ENCODE measurements at places on chromosomes 1 and 21.

- no peak for DNase-seq
Measured at GRCh38 chr1:64887689-64888217, 78.6 kb downstream of the JAK1 start.

- DNase-seq: no peak
Measured at GRCh38 chr1:2642131-2642559, 9.3 kb upstream of the MMEL1 start.

DNA sequence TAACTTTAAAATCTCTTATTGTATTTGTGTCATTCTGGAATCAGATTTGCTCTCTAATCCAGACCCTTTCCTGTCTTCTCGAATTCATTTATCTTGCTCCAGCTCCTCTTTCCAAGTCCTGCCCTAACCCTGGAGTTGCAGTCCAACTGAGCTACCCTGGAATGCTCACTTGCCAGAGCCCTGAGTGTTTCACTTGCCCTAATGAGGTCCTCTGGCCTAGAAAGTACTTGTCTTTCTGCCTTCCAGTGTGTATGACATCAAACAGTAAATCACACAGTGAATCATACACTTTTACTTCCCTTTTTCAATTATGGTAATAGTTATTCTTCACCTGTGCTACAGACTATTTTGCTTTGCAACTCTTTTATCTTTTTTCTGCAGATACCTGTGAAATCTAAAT, 96.9 kb downstream of the NEK7 start:
- peak; percentile 67 for DNase-seq

DNA sequence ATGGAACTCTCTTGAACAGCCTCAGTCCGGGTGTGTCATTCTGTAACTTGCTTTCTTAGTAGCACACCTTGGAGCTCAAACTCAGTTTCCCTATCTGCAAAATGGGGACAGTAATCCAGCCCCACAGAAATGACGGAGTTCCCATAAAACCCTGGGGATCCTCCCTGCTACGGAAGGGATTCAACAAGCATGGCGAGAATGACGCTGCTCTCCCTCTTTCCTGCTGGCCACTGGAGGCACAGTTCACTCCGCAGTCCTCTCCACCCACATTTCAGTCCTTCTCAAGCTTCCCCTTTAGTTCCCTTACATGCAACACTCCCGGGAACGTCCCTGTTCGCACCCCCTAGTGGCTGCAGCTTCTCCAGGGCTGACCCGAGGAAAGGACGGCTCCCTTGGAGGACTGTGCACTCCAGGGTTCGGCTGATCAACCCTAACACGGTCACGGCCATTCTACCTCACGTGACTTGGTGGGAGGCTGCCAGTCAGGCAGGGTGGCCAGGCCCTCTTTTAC, 20.6 kb downstream of the RUNX3 start:
- DNase-seq: peak; percentile 32

- no peak for DNase-seq
Measured at GRCh38 chr1:192697771-192698170, 61.8 kb downstream of the RGS13 start.

- no peak for DNase-seq
Measured at GRCh38 chr1:3247521-3248121, 178.6 kb downstream of the PRDM16 start.

GRCh38 chr1:150875197-150876118, 941 bp downstream of the ARNT start:
- no peak for DNase-seq

GRCh38 chr1:79355090-79355489, 348.6 kb upstream of the ADGRL4 start:
- DNase-seq: peak; percentile 41

DNA sequence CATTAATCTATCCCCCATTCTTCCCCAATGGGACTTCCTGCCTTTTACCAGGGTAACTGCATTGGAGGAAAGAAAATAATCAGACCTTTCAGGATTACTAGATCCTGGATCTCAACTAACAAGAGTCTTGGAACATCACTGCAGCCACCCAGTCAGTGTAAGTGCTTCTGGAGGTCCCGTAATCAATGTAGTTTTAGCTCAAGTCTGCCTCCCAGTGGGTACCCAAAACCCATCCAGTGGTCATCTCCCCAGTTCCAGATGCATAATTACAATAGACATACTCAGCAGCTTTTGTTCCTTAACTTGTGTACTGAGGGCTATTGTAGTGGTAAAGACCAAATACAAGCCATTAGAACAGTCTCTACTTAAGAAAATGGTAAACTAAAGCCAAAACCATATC, 319.1 kb downstream of the GPATCH2 start:
- no peak for DNase-seq

DNA sequence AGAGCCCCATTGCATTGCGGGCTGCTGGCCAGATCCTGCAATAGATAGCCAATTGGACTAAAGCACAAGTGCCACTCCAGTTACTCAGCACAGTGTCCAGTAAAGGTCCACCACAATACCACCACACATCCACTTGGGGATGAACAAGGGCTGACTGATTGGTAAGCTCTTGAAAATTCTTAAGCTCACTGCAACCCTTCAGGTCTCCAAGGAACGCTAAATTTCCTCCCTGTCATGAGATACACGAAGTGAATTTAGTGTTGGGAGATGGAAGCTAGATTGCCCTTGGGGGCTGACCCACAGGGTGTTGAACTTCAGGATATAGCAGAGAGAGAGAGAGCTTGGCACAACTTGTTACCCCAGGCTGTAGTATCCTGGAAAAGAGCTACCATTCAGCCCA, 9.8 kb upstream of the AADACL3 start:
- DNase-seq: no peak

DNA sequence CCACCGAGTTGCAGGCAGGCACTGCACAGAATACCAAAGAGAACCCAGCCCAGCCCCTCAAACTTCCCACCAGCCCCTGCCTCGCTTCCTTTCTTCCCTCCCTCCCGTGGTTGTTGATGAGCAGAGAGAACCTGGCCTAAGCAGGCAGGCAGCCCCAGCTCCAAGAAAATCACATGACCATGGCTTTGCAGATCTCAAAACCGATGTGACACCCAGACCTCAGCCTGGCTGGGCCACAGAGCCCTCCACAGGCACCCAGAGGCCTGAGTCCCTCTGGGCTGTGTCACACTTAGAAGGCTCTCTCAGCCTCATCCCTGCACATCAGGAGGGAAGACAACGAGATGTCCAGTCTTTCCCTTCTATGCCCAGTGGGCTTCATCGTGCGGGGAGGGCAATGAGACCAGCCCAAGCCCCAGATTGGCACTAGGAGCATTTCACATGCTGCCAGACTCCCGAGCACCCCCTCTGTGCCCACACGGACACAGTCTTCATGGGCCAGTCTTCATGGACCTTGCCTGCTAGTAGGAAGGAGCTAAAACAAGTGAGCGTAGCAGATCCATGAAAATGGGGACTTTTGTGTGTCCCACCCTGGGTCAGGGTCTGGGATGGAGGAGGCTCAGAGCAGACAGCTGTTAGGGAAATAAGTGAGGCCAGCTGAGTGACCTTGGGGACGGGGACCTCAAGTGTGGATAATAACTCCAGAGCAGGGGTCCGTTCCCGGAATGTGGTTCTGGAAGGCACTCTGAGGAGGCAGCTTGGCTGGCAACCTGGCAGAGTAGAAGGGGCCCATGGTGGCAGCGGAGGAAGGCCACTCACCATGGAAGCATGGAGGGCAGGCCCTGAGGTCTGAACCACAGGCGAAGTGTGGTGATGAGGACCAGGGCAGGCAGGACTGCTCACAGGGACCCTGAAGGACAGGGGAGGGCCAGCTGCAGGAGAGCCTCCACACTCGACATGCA, 204.4 kb upstream of the VAMP3 start:
- no peak for DNase-seq

DNA sequence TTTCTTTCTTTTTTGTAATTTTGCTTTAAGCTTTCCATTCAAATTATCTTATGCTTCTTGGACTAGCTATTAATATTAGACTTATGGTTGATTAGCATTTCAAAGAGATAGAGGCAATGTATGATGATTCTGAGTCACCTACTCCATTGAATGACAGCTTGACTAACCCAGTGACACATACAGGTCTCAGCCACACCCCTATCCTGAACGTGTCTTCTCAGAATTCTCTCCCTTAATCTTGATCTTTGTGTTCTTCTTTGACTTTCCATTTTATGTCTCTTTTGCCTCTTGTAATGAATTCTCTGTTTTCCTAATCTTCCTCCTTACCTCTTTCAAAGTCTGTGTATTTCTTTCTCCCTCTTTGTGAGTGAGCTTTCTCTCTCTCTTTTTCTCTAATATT, 241.1 kb downstream of the PDE4B start:
- DNase-seq: no peak

GRCh38 chr1:218357893-218358232, 12.7 kb downstream of the TGFB2 start:
- DNase-seq: no peak

- no peak for DNase-seq
Measured at GRCh38 chr1:214475331-214475730, 76.1 kb downstream of the PTPN14 start.

- DNase-seq: no peak
Measured at GRCh38 chr1:182672487-182672836, 11.9 kb downstream of the RGS8 start.

DNA sequence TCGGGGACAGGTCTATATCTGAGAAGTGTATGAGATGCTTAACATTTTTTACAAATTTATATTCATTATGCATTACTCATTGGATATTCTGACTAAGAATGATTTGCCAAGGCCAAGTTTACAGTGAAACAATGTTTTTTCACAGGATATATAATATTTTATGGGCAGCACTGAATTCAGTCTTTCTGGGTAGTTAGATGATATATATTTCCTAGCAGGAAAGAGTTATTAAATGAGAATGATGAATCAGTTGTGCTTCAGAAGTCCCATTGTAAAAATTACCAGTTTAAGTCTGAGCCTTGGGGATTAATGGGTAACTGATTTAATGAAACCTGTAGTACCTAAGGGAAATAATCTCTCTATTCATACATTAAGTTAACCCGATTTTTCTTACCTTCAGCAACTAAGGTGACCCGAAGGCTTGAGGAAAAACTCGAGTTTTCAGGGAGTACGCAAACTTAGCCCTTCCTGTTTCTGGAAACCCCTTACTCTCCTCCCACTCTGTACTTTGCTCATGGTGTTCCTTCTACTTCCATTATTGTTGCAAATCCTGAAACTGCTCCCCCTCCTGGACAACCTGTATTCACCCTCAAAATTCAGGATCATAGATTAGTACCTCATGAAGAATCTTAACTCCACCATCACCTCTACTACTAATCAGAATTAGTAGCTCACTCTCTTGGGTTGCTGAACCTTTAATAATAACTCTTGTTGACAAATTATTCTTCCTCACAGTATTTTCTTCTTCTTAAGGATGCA, 135.1 kb downstream of the AK5 start:
- peak; percentile 32 for DNase-seq

DNA sequence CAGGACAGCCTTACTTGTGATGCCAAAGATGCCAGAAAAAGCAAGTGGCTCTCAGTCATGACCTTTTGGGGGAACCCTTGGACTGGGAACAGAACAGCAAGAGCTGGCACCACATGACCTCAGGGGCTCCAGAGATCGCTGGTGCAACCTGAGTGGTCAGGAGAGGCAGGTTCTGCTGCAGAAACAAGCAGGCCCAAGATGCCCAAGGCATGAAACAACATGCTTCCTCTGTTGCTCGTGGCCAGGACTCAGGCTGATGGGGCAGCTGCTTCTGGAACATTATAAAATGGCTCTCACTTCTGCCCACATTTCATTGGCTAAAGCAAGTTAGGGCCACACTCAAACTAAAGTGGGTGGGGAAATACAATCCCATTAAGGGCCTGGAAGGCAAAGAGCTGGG, 17.7 kb upstream of the CLSTN1 start:
- no peak for DNase-seq

DNA sequence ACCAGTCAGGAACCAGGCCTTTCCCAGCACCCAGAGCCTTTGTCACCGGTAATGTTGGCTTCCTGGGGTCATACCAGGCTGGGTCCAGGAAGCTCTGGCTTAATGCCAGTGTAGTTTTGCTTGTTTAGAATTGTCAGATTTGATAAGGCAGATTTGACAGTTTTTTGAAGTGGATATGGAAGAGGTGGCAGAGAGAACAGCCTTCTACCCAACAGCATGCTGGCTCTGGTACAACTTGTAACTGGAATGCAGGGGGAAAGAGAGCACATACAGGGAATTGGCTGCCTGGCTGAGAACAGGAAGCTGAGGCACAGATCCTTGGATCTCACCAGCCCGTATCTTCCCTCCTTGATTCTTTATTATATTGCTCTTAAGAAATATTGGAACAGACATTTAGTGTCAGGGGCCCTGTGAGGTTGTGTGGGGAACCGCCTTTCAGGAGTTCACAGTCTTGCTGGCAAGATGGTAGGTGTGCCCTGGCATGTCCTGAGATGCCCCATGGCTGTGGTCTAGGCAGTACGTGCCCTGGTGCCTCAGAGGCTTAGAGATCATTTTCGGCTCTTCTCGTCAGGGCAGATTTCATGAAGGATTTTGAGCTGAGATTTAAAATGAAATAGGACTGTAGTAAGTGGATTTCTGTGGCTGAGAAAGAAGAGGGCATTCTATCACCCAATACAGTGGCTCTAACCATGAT, 227.0 kb downstream of the PBX1 start:
- DNase-seq: no peak

GRCh38 chr1:172179918-172180317, 240.6 kb upstream of the C1orf105 start:
- no peak for DNase-seq

DNA sequence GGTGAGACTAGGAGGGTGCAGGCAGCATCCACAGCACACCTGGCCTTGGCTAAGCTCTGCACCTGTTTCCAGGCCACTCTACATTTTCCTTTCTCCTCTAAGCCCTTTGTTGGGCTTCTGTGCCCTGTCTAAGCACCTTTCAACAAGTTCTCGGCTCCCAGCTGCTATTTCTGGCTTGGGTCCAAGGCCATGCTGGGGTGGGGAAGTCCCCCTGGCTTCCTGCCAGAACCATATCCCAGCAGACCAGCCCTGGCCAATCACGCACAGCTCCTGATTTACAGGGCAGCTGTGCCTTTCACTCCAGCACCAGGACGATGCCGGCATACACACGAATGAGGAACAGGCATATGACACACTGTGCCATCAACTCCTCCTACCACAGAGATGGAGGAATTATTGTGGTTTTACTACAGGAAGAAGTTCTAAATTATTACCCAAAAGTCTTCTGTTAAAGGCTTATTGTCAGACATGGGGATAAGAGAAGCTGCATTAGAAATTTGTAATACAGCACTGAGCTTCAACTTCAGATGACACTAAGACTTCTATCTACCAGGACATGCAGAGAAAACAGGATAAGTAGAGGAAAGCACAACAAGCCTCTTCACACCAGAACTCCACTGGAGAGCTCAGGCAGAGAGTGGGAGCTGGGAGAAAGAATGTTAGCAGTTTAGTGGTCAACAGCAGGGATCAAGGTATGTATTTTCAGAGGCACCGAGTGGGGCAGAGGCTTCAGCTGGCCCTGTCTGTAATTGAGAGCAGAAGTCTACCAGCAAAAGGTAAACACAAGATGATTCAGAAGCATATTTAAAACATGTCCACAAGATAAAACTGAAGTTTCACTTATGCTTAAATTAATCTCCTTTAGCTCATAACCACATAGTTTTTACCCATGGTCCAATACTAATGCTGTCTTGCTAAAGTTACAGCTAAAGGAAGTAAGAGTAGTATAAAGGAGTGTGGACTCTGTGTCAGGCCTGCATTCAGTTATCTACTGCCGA, 37.4 kb downstream of the TRIT1 start:
- DNase-seq: peak; percentile 65
